Hematopoietic multipotent progenitor cell treated with erythropoietin and hydrocortisone succinate and interleukin-3 and kit ligand, for 4 days (in vitro differentiated cells): ENCODE measurements at places on chromosomes 7 and 10.

DNA sequence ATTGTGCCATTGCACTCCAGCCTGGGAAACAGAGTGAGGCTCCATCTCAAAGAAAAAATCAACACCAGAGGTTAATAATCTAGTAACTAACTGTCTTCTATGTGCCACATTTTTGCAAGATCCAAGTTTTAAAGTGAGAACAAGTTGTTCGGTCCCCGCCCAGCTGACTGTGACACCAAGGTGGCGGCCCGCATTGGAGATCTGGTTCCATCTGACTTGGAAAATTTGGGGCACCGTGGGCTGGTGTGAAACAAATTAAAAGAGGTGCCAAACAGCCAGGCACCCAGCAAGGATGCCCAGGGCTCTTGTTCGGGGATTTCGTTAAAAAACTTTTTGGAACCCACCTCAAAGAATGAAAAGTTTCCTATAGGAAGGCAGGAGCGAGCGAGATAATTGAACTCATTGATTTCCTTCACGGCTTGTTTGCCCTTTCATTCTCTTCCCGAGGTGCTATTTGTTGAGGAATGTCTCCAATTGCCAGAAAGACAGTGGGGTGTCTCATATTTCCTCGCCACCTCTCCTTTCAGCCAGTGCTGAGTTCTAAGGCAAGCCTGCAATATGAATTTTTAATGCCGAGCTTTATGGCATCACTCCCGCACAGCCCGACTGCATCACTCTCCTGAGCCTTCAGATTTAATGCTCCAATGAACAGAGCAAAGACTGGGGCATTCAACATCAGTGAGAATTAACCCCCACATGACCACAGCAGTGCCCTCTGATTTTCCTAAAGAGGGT lies 156.9 kb upstream of the SH2B2 start:
- DNase-seq = no peak

GRCh38 chr7:141349338-141349737 lies 201.9 kb upstream of the AGK start:
- DNase-seq = no peak

- no peak for DNase-seq
These were observed 395.7 kb upstream of the FOXK1 start for GRCh38 chr7:4286351-4286750.

DNA sequence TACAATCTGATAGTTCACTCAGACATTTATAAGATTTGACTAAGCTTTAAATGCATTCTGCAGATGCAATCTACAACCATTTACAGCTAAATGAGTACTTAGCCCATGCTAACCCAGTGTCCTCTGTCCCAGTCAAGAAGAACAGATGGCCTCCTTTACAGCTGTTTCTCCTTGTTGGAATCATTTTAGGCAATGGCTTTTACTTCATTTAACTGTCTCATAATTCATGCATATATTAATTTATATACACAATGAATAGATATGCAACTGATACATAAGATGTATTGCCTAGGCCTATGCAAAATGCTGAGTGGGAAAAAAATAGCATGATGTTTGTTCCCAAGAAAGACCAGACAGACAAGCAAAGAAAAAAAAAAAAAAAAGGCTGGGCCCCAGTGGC lies 82.2 kb downstream of the TSPAN12 start:
- DNase-seq = no peak

DNA sequence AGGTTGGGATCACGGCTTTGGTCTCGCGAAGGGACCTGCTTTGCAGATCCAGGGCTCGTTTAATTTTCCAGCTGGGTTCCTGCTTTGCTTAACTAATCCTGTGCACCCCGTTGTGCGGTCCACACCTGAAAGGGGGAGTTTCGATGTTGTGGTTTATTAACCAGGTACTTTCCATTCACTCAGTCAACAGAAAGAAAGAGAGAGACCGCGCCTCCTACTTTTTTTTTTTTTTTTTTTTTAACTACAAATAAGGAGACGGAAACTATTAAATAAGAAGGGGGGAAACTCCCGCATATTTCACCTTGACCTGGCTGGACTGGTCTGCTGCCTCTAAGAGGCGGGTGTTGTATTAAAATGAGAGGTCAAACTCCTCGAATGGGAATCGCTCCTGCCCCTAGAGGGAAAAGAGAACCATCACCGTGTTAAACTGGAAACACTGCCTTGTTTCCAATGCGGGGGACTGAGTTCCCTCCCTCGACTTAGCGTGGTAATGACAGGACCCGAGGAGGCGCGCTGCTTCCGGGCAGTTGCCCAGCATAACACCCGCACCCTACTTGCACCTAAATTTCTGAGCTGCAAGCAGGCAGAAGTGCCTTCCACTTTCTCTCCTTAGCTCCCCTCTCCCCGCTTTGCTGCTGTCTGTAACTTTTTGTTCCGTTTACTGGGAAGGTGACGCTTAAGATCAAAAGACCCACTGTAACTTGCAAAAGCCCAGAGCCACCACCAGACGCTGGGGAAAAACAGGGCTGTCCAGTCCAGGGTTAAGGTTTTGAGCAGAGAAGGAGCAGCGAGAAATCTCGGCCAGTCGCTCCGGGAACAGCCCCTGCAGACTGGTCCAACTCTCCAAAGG lies 1.1 kb upstream of the ITGB8 start:
- DNase-seq = peak; percentile 81
